GM13976 (cell line): ENCODE measurements at places on chromosomes 4 and X.
A peak's percentile ranks its signal among the peaks of the same experiment; 100 is the strongest.

DNA sequence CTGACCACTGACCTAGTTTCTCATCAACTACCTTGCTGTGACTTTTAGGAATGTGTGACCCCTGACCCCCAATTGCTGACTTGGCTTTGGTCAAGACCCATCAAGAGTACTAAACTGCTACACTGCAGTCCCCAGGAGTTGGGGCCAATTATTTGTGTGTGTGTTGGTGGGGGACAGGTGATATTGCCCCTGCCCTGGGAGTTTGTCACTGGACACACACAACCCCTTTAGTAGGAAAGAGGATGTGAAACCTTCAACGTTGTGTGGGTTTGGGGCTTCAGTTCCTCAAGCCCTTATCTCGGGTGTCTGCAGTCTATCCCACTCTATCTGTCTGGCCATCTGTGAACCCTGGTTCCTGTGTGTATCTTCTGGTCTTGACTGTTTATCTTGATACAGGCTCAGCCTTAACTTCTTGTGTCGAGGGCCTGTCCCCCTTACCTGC is 6.5 kb downstream of the SASH3 start:
- peak; percentile 72 for DNase-seq

GRCh38 chr4:118753685-118754084 is 68.5 kb downstream of the METTL14 start:
- no peak for DNase-seq

DNA sequence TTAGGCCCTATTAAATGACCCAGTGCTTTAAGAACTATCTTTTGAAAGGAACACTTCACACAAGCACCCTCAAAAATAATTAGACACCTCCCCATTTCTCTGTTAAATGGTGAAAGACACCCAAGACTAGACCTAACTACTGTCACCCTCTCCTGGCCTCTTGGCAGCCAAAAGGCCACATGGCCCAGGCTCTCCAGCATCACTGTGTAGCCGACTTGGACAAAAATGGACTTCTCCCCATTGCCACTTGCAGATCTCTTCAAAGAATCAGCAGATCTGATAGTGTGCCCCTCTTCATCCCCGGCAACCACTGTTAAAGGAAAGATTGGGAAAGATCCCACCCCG is 2.0 kb downstream of the MID1IP1 start:
- DNase-seq = peak; percentile 24

DNA sequence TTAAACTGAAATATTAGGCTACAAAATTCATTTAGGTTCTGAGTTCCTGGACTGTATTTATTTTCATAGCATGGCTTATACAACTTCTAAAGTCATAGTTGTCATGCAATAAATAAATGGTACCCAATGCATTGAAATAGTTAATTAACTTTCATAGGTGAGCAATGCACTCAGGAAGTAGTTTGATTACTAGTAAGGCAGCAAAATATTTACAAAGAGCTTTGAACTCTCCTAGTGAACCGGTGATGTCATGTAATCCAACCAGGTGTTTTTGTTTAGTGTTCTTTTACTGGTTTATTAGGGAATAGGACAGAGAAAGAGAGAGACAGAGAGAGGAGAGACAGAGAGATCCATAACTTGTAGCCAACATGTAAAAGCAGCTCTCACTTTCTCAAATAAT is 228.6 kb upstream of the CTSO start:
- no peak for DNase-seq

DNA sequence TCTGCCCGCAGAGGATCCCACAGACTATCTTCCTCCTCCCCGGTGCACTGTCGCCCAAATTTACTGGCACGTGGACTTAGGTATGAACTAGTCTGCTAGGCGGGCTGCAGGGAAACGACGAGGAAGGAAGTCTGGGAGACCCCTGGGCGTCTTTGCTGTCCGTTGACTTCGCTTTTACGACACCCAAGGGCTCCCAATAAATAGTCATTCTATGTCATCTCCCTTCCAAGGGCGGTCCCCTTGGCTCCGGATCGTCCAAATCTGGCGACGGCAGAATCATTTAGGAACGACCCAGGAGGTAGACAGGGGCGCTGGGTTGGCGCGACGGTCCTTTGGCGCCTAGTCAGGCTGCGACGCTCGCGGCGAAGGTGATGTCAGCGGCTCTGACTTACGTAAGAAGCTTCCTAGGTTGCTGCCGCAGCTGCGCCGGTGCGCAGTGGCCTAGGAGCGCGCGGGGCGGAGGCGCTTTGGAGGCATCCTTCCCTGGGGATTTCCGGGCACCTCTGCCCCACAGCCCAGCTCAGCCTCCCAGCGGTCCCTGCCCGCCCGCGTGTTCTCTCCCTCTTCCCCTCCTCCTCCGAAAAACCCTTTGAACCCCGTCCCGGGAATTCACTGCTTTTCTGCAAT is 2.2 kb downstream of the NHS start:
- no peak for DNase-seq

- no peak for DNase-seq
Measured at GRCh38 chr4:31715302-31715701, 995.1 kb downstream of the PCDH7 start.

DNA sequence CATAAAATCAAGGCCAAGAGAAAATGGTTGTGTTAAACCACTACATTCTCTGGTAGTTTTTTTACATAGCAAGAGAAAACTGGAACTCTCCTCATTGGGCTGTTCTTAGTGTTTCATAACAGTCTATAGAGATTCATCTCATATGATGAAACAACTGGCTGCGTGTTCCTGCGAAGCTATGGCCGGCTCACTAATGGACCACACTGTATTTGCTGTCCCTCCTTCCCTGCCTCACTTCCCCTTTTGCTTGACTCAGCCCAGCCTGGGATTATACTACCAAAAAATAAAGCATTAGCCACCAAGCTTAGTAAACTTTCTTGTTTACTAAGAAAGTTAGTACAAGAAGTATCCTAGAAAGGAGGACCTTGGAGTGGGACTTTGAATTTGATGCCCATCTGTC is 31.6 kb upstream of the LSM6 start:
- DNase-seq = no peak

GRCh38 chr4:106367072-106367471 is 1.5 kb downstream of the GIMD1 start:
- DNase-seq = no peak

DNA sequence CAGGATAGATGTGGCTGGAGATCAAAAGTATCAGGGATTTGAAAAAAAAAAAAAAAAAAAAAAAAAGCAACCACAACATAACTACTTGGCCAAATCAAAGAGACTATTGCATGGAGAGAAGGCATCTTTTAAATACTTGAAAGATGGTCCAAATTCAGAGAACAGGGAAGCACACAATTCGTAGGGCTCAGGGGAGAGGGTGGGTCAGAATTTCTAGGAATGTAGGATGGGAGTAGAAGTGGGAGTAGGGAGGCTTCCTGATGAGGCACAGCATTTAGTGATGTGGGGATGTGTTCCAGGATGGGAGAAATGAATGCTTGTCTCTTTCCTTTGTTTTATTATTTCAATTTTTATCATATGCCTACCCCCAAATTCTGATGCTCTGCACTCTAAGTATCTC is 36.3 kb downstream of the RTL3 start:
- no peak for DNase-seq
